ENCODE measurements at places on chromosomes 1 and 21. TPM values are rescaled to one million over a fixed set of nuclear protein-coding genes. Genes with fewer than 3 reads are reported as not detected.

Gene PTGER3
- polyA plus RNA-seq, result 1.2 TPM

Gene PLD5
- 1.4 TPM for polyA plus RNA-seq

Gene GFI1
- 0.28 TPM for polyA plus RNA-seq

Gene SPRR5
- polyA plus RNA-seq, result not detected

Gene PTCH2
- polyA plus RNA-seq, result 10.0 TPM

Gene RXRG
- 51.3 TPM for polyA plus RNA-seq

Gene SPRR2F
- not detected for polyA plus RNA-seq
